ENCODE measurements at places on chromosomes 3 and 15.

- DNase-seq, result peak; percentile 53
Observed at GRCh38 chr3:108662142-108662738, 72.7 kb downstream of the DZIP3 start.

DNA sequence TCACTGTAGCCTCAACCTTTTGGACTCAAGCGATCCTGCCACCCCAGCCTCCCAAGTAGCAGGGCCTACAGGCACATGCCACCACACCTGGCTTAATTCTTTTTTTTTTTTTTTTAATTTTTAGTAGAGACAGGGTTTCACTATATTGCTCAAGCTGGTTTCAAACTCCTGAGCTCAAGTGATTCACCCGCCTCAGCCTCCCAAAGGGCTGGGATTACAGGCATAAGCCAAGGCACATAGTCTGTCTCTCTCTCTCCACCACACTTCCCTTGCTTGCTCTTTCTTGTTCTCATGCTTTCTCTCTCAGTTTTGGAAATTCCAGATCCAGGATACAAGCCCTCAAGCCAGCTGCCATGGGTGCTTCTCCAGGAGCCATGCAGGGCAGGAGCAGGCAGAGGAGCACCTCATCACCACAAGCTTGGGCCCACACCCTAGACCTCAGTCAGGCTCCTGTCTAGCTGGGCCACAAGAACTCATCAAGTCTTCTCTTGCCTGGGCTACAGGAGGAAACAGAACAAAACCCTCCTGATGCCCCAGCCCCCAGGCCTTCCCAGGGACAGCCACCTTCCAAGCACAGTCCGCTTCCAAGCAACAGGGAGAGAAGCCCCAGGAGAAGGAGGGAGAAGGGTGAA lies 145.3 kb upstream of the LPP start:
- DNase-seq, result no peak

- DNase-seq, result no peak
Observed at GRCh38 chr3:13123765-13124164, 50.5 kb upstream of the IQSEC1 start.

DNA sequence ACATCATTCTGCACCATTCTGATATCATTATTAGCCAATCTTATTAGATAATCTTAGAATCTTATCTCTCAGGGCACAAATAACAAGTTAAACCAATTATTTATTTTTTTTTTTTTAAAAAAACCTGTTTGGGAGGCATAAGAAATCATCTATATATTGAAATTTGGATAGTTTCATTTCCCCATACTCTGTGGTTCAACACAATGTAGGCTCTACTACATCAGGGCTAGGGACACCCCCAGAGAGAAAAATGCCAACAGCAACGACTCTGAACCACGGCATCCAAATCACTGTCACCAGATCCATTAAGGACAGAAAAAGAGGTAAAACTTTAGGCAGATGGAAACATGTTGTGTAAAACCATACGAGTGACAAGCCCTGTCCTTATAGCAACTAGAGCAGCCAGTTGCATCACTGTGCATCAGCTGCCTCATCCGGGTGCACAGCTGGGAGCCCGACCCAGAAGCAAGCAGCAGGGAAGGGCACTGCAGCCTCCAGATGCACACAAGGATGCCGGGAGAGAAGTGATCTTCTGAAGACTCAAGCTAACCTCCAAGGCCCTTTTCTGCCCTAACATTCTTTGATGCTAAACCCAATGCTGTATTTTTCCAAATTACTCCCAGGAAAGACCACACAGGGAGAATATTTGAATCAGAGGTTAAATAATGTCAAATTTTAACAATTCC lies 381.1 kb downstream of the CTNNB1 start:
- DNase-seq, result no peak

DNA sequence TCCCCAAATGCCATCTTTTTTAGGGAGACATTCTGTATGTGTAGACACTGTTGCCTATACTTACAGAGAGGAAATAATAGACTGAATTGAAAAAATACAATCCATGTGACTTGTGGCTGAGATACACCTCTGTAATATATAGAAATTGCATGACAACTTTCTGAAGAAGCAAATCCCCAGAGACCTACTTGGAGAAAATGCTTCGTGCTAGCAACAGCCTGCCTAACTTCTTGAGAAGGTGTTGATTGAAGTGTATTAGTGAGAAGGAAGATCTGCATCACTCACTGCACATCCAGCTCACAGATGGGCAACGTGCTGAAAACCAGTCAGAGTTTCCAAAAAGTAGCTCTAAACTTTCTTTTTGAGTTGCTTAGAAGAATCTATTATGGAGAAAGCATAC lies 404.1 kb downstream of the EPHB1 start:
- no peak for DNase-seq

DNA sequence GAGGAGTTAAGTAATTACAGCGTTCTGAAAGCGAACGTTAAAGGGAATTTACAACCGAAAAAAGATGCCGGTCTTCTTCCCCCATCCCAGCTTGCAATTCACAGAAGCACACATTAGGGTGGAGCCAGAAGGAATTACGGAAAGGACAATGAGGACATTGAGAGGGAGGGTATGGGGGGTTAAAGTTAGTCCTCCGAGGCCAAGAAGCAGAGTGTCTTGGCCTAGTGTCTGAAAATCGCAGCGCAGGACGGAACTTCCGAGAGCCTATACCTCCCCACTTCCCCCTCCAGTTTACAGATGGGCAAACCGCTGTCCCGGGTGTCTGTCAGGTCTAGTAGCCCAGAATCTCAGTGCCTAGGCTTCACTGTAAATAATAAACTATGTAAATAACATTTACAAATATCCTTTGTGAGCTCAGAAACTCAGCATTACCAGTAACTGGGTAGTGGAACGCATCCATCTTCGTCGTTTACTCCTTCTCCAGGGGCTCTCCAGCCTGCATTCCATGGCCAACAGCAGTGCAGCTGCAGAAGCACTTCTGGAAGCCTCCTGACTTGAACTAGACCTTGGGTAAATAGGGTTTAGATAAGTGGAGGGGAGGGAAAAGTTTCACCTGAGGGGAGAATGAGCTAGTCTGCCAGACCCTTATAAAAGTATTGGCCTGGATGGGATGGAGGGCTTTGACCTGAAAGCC lies 922 bp downstream of the ADPRH start:
- DNase-seq, result no peak

DNA sequence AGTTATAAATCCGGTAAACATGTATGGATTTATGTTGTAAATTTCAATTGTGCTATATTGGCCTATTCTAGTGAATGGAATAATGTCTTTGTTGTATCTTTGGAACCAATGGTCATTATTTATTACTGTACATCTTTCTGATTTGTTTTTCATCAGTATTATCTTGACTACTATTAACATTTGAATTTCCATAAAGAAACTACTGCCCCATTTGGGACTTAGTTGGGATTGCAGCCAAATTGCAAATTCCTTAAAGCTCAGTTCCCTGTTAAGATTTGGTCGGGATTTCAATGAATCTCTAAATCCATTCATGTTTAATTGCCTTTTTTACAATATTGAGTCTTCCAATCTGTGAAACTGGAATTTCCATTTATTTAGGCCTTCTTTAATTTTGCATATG lies 822.4 kb upstream of the CADM2 start:
- DNase-seq, result no peak

DNA sequence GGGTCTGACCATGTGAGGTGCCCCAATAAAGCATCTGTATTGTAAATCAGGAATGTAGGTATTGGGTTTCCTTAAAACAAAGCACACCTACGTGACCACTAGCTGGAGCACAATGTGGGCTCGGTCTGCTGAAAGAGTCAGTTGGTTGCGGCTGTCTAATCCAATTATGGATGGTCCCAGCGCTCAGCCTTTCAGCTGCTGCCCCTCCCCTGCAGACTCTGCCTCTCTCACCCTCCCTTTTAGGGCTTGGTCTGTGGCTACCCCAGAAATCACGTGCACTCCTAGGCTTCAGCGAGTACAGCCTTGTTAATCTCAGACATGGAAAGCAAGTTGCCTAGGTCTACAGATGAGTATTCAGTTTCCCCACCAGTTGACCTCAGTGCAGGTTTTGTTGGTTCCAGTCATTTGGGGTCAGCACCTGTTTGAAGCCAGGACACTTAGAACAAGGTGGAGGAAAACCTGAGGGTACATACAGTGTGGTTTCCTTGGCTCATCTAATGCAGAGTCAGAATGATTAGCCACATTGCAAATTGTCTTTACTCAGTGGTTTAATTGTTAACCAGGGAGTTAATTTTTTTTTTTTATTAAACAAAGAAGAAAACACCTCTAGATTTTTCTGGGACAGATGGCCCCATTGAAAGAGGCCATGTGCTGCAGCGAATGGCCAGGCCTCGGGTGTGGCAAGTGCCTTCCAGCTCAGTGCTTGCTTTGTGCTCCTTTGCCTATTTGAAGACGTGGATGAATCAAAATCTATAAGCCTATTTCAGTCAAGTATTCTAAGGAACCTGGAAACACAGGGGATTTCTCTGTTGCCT lies 137.7 kb downstream of the IGF1R start:
- DNase-seq, result no peak

DNA sequence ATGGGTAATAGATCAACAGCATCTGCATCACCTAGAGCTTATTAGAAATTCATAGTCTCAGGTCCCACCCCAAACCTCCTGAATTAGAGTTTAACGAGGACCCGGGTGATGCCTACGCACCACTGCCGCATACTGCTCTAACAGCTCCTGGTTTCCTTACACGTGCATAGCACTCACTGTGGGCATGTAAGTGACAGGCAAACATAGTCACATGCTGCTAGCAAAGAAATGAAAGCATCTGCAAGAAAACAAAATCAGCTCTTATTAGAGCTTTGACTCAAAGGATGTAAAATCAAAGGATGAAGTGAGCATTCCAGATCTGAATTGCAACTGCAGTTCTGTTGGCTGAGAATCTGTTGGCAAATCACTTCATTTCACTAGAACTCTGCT lies 19.1 kb upstream of the RIOX2 start:
- no peak for DNase-seq

DNA sequence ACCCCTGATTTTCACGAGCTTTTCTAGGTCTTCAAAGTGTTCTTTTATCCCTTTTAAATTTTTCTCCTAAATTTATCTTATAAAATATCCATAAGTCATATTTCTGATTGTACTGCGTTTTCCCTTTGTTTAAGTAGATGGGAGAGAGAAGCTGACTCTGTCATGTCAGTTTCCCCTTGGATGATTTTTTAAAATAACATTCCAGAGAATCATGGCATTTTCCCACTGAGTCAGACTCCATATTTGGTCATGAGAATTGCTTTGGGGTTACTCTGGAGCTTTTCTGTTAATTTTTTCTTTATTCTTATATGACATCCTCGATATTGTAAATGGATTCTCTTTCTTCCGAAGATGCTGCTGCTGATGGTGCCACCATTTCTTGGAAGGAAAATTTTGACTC lies 28.6 kb upstream of the UMPS start:
- DNase-seq, result no peak
